ENCODE measurements at places on chromosomes 2 and 18.

DNA sequence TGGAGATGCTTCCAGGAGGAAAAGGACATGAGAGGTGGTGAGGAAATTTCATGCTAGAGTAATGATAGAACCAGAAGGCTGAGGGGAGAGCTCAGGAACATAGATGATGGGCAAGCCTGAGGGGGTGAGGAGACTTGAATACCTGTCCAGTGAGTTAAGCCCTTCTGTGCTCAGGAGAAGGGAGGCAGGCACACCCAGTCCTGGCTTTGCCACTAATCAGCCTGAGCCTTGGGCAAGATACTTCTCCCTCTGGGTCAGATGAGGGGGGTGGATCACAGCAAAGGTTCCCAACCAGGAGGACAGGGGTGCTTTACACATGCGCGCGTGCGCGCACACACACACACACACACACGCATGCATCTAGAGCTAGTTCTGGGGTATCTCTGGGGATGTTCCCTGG, 151.6 kb upstream of the MSH6 start:
- no peak for DNase-seq

- no peak for DNase-seq
Observed at GRCh38 chr2:176834226-176834625, 378.4 kb upstream of the HNRNPA3 start.

GRCh38 chr2:218290316-218291261, 1.7 kb downstream of the TMBIM1 start:
- DNase-seq, result no peak

GRCh38 chr18:49073437-49073836, 122.7 kb upstream of the SMAD7 start:
- no peak for DNase-seq

DNA sequence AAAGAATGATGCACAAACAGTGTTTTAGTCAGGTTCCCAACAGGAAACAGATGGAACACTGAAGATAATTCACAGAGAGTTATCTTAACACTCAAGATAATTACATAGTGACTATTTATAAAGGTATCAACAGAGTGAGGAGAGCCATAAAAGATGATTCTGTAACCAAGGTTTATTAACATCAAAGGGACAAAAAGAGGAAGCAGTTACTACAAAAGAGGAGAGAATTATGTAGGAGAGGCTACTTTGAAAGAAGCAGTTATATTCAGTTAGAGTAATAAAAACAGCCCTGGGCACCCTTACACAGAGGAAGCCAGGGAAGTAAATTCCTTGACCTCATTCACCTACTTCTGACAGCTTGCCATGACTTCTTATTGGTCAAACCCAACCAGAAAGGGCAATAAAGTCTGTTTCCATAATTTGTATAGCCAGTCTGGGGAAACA, 326.5 kb upstream of the SLC39A10 start:
- DNase-seq, result no peak

- no peak for DNase-seq
Observed at GRCh38 chr2:239932881-239933735, 92.0 kb downstream of the NDUFA10 start.
